GM12878 (cell line): ENCODE measurements at places on chromosomes 2 and 18. TPM values are rescaled to one million over a fixed set of nuclear protein-coding genes. Genes with fewer than 3 reads are reported as not detected.

DNA sequence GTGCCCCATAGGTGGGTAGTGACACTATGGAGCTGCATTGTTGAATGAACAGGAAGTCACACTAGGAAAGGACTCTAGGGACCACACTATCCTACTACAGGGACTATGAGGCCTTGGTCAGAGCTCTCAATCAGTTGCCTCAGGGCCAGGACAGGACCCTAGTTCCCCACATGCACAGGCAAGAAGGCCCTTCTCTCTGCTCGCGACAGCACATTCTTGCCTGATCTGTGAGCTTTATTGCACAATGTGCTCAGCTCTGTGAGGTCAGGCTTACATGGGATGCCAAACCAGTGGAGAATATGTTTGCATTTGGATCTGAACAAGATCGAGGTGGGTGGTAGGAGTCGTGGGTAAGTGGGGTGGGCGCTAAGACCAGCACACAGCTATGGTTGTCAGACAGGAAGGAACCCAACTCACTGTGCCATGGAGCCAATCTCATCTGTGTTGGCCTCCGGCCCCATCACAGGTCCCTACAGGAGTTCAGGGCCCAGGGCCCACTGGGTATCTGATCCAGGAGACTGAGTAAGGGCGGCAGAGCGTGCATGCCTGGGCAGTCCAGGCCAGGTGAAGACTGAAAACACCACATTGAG lies 8.0 kb downstream of the PCARE start:
- DNase-seq: no peak

Gene PARD3B
- 0.16 and 0.54 TPM in 2 replicates for total RNA-seq

DNA sequence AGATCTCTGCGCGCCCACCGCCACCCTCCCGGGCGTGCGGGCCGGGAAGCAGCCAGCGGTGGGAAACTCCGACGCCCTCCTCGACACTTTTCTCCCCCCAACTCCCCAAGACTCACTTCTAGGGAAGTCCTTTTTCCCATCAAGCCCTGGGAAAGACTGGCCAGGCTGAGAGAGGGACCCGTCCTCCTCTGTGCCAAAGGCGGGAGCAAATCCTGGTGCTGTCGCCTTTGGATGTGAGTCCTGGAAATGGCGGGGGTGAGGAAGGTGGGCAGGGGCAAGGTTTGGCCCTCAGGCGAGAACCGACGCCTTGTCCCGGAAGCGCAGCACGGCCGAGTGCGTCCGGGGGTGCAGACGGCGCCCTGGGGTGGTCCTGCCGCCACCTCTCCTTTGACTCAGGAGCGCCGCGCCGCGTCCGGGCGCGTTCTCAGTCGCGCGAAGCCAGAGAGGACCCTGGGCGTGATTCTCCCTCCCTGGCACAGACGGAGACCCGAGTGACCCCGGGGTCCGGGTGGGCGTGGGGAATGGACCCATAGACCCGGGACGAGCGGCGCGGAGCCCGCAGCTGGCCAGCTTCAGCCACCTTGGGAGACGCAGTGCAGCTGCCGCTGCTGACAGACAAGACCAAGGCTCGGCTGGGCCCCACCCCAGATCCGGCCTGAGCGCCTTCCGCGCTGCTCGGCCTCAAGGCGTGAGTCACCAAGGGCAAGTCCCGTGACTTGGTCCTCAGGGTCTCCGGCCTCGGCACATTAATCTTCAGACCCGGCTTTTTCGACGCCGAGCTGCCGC lies 3.5 kb upstream of the LBX2 start:
- no peak for DNase-seq

- no peak for DNase-seq
These were observed 933 bp upstream of the ADNP2 start for GRCh38 chr18:80108121-80108536.

- peak; percentile 44 for DNase-seq
These were observed 5.6 kb downstream of the QPCT start for GRCh38 chr2:37350034-37350433.

- DNase-seq: no peak
These were observed 364.4 kb upstream of the GCFC2 start for GRCh38 chr2:76075126-76075525.

Gene FKBP1B
- total RNA-seq: 0.33 TPM in 1 of 2 replicates, not detected in the other

Gene IHH
- not detected in 2 replicates for total RNA-seq

GRCh38 chr2:25494616-25495015 lies 152.9 kb upstream of the DNMT3A start:
- no peak for DNase-seq

DNA sequence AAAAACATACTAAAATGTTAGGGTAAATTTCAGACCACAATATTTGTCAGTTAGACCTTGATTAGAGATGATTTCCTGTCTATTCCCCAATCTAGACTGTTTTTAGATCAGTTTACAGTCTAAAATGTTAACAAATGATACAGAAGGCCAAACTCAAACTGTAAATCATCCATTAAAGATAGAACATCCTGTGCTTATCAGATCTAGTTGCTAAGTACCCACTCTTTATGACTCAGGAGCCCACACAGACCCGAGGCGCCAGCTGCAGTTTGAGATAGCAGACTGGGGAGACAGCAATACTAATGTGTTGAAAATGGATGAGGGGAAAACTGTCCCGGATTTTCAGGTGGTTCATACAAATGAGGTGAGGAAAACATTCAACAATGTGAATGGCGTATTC lies 113.3 kb downstream of the SCG2 start:
- DNase-seq: no peak

- DNase-seq: no peak
These were observed 129.6 kb downstream of the RBMS1 start for GRCh38 chr2:160363961-160364360.

DNA sequence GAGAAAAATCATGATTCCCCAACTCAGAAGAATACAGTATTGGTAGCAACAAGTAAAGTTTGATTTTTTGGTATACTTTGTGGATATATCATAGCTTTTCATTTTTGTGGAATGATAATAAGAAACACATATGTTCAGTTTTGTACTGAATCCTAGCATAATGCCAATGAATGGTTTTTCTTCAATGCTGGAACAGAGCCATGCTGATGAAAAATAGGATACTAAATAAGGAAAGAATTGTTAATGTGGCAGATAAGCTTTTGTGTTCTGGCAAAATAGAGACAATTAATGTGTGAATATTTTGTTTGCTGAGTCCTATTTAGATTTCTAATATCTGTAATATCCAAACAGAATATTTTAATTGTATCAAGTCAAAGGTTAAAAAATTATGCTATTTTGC lies 21.9 kb downstream of the CD28 start:
- no peak for DNase-seq

Gene UGT1A6
- total RNA-seq: not detected in 2 replicates

- DNase-seq: no peak
These were observed 33.4 kb downstream of the CDK15 start for GRCh38 chr2:201839727-201840126.
